ENCODE measurements at places on chromosomes 1 and 21. TPM values are rescaled to one million over a fixed set of nuclear protein-coding genes. Genes with fewer than 3 reads are reported as not detected.

EPS8L3 gene
- 1.0 TPM for total RNA-seq

CFAP141 gene
- not detected for total RNA-seq

CD34 gene
- 0.14 TPM for total RNA-seq

CFHR1 gene
- not detected for total RNA-seq

GPATCH2 gene
- 29.0 TPM for total RNA-seq

OLIG2 gene
- 0.18 TPM for total RNA-seq

TAF1A gene
- 15.4 TPM for total RNA-seq

Measured in motor neuron (in vitro differentiated cells).